ENCODE measurements at places on chromosomes 7 and 10.
A peak's percentile ranks its signal among the peaks of the same experiment; 100 is the strongest.

DNA sequence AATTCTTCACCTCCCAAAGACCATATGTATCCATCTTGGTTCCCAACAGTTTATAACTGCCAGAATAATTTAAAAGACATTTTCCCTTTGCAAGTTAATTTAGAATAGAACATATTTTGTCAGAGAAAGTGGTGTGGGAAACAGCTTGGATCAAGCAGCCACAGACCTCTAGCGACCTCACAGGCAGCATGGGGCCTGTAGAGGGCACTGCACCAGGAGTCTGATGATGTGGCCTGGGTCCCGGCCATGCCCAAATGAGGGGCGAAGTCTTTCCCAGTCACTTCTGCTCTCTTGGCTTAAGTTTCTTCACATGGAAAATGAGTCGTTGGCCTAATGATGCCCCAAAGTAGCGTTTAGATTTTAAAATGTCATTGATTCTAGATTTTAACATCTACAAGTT lies 243.2 kb downstream of the SDK1 start:
- no peak for DNase-seq

DNA sequence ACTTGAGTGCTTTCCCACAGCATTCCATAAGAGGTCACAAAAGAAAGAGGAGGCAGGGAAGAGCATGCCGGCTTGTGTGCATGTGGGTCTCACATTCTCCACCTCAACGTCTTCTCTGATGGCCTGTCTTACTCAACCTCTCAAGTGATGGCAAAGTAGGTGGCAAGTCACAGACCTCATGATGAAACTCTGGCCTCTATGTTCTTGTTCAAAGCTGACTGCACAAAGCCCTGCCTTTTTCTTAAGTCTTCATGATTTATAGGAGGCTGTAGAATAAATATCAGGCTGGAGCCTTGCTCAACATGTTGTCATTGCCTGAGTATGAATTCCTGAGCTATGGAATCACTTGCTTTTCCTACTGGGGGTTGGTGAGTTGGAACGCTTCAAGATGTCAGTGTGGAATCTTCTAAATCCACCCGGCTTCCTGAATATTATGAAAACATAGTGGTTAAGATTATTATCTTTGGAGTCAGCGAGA lies 213.6 kb upstream of the INHBA start:
- DNase-seq = no peak

GRCh38 chr10:107011105-107011504 lies 153.4 kb downstream of the SORCS1 start:
- no peak for DNase-seq

DNA sequence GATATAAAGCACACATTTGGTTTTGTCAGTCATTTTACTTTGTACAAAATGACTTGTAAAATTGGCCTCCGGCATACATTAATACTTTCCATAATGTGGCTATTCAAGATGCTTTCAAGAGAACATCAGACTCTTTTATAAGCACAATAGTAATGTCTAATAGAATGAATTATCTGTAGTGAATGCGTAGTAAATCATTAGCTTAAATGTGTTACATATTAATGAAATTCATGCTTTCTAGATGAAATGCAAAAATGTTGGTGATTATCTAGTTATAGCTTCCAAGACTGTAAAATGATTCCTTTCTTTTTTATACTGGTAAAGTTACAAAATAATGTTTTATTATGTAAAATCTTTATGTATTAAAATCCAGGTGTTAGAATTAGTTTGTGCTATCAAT lies 144.0 kb downstream of the BBS9 start:
- no peak for DNase-seq

GRCh38 chr10:71719042-71719441 lies 536 bp downstream of the C10orf105 start:
- DNase-seq = no peak

DNA sequence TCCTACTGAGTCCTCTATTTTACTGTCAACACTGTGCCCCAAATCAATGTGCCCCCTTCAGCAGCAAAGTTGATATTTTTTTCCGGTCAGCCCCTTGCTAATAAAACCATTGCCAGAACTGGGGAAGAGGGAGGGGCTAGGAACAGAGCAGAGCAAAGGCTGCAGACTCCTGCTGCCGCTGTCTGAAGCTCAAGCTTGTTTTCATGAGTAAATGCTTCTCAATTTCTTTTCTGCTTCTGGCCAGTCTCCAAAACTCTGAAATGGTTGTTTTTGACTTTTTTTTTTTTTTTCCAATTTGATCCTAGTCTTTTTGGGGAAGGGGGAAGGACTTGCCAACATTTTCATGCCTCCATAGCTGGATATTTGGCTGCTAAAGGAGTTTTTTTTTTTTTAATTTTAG lies 26.7 kb upstream of the PROSER2 start:
- no peak for DNase-seq

- DNase-seq = no peak
These were observed 45.8 kb upstream of the SORBS1 start for GRCh38 chr10:95606922-95607321.

DNA sequence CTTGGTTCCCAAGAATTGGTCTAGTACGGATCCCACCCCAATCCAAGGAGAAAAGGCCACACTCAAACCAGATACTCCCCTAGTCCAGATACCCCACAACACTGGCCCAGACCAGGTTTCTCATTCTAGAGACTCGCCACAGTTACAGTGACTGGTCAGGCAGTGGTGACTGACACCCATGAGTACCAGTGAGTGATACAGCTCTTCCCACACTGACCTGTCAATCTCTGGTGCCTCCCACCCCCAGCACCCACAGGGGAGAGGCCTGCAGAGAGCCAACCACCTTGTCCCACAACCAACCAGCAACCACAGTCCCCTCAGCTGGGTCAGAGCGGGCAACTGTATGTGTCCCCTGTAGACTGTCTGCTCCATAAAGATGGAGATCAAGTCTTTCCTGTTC lies 152.8 kb downstream of the NEURL1 start:
- DNase-seq = no peak

DNA sequence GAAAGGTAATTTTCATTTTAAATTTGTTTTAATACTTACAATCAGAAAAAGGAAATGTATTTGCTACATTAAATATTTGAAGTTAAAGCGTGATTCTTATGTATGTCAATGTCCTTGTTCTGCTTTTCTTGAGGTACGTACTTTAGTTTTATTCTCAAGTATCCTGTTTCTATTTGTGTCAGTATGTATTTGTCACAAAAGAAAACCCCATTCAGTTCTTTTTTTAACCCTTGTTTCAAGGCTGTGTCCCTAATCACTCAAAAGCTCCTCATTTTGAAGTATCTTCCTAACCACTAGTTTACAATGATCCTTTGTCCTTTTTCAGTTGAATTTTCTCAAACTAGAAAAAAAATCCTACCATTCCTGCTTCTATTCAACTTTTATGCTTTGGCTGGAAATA lies 25.2 kb downstream of the NHLRC2 start:
- no peak for DNase-seq

DNA sequence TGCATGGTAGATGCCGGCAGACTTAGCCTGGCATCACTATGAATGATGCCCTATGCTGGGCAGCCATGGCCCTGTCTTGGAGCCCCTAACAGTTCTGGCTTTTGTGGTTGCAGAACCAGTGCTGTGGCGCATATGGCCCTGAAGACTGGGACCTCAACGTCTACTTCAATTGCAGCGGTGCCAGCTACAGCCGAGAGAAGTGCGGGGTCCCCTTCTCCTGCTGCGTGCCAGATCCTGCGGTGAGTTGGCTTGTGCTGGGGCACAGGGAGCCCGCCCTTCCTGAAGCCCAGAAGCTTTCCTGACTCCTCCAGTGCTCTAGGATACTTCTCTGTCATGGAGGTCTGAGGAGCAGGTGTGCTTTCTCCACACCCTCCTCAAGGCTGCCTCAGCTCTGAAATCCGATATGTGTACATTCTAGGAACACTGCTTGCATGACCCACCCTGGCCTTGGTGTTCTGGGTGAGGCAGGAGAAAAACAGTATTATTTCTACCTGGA lies 25.6 kb upstream of the SH2D4B start:
- DNase-seq = no peak

GRCh38 chr7:27168265-27168947 lies 3.1 kb upstream of the HOXA9 start:
- DNase-seq = no peak

DNA sequence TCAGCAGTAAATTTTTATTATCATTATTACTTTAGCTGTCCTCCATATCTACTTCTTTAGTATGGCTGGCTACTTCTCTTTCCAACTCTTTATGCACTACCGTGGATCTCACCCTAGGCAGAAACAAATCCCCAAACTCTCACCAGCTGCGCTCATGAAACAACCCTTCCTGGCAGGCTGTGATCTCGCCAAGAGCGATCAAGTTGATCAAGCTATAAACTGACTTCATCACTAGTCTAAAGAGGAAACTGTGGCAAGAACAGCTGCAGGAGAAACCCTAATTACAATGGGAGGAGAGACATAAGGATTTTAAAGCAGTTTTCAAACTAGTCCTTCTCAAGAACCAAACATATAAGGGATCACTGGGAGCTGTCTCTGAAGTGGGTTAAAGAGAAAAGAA lies 160.5 kb upstream of the PRSS58 start:
- DNase-seq = no peak

DNA sequence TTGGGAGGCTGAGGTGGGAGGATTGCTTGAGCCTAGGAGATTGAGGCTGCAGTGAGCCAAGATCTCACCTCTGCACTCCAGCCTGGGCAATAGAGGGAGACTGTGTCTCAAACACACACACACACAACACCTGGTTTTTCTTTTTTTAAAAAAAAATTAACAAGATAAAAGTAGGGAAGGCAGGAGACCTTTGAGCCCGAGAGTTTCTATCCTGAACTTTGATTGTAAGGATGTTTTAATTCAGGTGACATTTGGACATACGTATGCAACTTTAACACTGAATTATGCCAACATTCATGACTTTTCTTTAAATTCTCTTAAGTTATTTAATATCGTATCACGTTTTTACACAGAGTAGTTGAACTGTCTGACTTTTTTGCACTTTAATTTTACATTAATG lies 11.7 kb upstream of the CYP2E1 start:
- no peak for DNase-seq

GRCh38 chr10:22341926-22342196 lies 3.4 kb upstream of the SPAG6 start:
- no peak for DNase-seq

GRCh38 chr10:33025039-33025438 lies 67.0 kb upstream of the ITGB1 start:
- DNase-seq = no peak

DNA sequence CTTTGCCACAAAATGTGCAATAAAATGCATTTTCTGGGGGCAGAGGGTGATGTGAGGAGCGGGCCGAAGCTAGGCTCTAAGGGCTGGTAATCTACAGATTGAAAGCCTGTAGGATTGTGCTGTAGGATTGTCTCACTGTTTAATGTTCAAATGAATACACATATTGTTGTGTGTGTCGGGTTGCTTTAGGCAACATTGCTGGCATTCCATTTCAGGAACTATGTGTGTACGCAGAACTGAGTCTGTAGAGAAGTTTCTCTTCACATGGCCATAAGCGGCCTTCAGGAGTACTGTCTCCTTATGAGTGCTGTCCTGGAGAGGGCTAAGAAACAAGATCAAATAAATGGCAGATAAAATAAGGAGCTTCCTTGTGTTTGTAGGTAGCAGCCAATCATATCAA lies 540.2 kb downstream of the GATA3 start:
- no peak for DNase-seq

GRCh38 chr7:94933256-94933990 lies 26.0 kb downstream of the PPP1R9A start:
- no peak for DNase-seq

GRCh38 chr10:35640951-35641675 lies 983 bp downstream of the FZD8 start:
- peak; percentile 74 for DNase-seq

- no peak for DNase-seq
These were observed 24.6 kb upstream of the WNT16 start for GRCh38 chr7:121304102-121304658.

GRCh38 chr7:80781561-80781979 lies 137.3 kb downstream of the SEMA3C start:
- no peak for DNase-seq

DNA sequence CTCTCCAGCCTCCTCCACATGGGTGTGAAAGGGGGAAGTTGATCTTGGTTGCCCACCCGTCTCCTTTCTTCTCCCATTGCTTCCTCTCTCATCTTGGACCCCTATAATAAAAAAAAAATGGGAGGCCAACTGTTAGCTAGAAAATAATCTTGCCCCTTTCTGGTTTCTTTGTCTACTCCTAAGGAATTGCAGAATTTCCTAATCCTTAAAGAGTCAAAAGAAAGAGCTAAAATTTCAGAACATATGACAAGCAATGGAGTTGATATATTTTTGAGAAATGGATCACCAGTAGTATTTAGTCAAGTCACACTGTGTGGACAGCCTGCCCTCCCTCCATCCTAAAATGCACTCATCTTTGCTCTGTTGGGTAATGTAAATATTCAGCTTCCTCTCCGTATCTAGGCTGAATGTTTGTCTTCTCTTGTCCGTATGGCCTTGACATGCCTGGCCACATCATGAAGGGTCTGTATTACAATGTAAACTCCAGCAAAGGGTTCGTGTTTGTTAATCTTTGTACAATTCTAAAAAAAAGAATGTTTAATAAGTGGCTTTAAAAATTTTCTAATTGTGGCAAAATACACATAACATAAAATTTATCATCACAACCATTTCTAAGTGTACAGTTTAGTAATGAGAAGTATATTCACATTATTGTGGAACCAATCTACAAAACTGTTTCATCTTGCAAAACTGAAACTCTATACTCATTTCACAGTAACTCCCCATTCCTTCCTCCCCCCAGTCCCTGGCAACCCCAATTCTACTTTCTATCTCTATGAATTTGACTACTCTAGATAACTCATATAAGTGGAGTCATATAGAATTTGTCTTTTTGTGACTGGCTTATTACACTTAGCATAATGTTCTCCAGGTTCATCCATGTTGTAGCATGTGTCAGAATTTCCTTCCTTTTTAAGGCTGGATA lies 71.5 kb downstream of the ZNF92 start:
- no peak for DNase-seq

DNA sequence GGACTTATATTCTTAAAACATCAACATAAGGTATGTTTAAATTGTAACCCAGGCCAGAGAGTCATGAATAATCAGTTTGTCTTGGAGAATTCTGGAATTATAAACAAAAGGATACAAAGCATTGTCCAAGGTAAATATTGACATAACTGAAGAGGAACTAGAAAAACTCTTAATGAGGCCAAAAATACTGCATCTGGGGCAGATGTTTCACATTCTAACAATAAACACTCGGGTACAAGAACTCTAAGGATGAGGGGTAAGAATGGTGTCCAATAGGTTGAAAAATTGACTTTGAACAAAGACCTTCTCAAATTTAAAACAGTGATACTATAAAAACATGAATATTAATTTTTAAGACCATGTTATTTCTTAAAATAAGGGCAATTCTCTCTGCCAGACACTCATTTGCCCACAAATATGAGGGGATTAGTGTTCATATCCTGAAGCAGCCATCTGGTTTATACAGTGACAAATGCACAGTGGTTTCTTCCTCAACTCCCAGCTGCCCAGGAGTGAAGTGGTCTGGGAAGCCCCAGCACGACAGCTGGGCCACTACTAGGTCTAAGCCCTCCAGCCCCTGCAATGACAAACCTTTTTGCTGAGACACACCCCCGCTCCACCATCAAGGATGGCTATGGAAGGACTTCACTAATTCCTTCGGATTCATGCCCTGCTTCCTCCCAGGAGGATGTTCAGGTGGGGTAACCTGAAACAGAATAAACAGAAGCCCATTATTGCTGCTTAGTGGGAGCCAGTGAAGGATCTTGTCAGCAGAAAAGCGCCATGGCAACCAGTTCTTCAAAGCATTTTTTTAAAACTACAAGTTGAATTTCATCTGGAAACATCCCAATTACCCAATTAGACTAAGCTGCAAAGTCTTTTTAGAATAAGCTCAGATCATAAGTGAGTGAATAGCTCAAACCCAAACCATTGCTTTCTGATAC lies 107.5 kb upstream of the ARID5B start:
- DNase-seq = no peak

GRCh38 chr7:2802504-2803341 lies 41.4 kb downstream of the GNA12 start:
- DNase-seq = no peak
